Lower lobe of right lung (tissue), 2 donors: ENCODE measurements at places on chromosomes 2 and 18. TPM values are rescaled to one million over a fixed set of nuclear protein-coding genes. Genes with fewer than 3 reads are reported as not detected.

Gene ATP6V1B1
- total RNA-seq, result 2.2 TPM

Gene CHST10
- total RNA-seq, result 7.6 TPM

Gene RAMP1
- total RNA-seq, result 5.1 TPM

Gene ERFE
- total RNA-seq, result not detected

GRCh38 chr2:14706201-14706600, 73.7 kb downstream of the LRATD1 start:
- no peak for DNase-seq

GRCh38 chr2:74548900-74549826, 4.6 kb downstream of the LOXL3 start:
- peak; percentile 79 for DNase-seq

- DNase-seq, result no peak
Measured at GRCh38 chr2:74080346-74080745, 67.4 kb downstream of the BOLA3 start.

- no peak for DNase-seq
Measured at GRCh38 chr2:36027616-36028015, 328.0 kb upstream of the CRIM1 start.

- no peak for DNase-seq
Measured at GRCh38 chr2:151395509-151396374, 14.0 kb upstream of the RIF1 start.

DNA sequence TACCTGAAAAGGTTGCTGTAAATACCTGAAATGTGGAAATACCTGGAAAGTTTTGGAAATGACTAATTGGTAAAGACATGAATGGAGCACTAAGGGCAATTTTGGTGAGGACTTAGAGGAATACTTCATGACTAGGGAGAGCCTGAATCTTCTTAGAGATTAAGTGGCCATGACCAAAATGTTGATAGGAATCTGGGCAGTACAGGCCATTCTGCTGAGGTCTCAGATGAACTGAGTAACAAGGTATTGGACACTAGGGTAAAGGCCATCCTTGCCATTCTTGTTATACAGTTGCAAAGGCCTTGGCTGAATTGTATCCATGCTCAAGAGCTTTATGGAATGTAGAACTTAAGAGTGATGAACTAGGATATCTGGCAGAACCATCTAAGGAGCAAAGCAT, 742.9 kb upstream of the RAB6C start:
- DNase-seq, result no peak

GRCh38 chr2:182951948-182952663, 85.7 kb upstream of the FRZB start:
- no peak for DNase-seq

DNA sequence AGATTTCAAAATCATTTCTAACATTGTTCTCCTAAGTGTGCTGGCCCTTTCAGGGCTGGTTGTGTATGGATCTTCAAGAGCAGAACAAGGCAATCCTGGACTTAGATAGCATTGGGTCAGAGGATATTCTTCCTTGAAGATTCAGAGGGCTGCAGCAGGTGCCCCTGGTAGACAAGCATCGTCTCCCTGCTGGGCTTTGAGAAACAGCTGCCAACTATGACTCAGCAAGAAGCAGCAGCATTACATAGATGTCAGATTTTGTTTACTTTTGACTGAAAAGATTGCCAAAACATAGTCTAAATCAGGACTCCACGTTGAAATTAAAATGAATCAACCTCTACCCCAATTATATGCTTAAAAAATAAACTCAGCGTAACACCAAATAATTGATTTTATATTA, 618.8 kb downstream of the SOCS6 start:
- DNase-seq, result no peak

- DNase-seq, result no peak
Measured at GRCh38 chr2:28401411-28401810, 8.8 kb downstream of the FOSL2 start.

GRCh38 chr2:177289824-177290628, 25.5 kb upstream of the NFE2L2 start:
- no peak for DNase-seq

DNA sequence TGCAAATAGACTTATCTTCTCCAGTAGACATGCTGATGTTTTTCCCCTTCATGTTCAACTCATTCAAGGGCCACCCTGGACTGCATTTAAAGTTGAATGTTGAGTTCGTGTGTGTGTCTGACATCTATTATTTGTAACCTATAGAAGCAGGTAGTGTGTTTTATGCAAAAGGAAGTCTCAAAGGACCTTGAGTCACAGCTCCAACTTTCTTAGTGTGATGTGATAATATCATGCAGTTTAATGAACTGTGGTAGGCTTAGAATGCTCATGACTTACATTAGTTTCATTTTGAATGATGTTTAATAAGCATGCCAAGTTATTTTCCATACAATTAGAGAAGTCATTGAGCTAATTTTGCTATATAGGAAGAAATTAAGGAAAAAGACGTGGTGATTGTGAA, 67.9 kb downstream of the CERS6 start:
- no peak for DNase-seq
